NCI-H526 treated with DMSO at 0.1 percent for 48 hours (cell line): ENCODE measurements at places on chromosomes 11 and 22.

DNA sequence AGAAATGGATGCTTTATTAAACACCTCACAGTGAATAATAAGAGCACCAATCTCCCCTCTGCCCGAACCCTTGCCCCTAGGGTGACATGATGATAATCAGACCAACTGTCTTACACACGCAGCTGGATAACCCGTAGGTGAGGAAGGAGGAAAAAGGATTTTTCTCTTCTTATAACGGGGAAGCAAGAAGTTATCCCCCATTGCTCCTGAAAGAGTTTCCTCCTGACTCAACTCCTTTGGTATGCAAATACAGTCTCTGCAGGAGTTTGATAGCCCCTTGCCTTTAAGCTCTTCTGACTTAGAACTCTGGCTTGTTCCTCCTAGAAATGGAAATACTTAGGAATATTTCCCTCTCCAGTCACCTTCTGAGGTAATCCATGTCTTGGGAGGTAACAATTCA is 455.8 kb downstream of the TMEM135 start:
- no peak for DNase-seq

DNA sequence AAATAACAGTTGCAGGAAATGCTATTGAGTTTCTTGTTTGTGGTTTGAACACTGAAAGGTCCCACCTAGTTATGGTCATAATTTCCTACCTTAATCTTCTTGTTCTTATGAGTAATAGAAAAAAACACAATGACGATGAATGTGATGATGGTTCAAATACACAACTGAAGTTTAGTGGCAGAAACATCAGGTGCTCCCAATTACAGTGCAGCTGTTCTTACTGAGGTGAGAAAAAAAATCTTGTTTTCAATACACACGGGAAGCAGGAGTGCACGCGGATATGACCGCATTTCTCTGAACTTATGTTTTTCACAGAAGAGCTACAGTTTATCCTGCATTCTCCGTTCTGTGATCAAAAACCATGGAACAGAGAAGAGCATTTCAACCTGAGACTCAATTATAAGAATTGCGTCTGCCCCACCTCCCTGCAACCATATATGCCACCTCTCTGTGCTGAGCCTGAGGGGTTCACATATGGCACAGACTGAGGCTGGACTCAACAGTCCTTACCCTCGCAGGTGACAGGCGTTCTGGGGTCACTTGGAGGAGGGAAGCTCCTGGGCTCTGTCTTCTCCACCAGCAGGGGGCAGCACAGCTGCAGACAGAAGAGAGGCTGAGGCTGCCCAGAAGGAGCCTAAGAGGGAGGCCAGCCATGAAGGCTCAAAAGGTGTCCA is 99.7 kb upstream of the IGLL5 start:
- peak; percentile 1 for DNase-seq

- no peak for DNase-seq
Measured at GRCh38 chr11:45485070-45485707, 180.2 kb downstream of the CHST1 start.

- no peak for DNase-seq
Measured at GRCh38 chr11:75535071-75535470, 9.3 kb upstream of the GDPD5 start.

DNA sequence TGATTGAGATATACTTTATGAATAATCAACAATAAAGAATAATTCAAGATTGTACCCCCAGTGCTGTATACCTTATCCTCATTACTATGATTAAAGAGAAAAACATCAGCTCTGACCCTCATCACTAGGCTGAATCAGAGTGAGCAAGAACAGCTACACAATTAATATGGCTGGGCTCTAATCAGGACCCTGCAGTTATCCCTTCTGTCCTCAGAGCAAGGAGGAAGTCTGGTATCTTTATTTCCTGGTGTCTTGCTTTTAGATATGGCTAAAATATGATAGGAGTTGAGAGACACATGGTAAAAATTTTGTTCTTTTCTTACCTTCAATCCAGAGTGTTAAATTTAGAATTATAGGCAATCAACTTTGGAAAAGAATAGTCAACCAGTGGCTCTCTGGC is 28.6 kb upstream of the GAB2 start:
- DNase-seq = no peak

- DNase-seq = no peak
Measured at GRCh38 chr11:7079545-7080135, 9.2 kb upstream of the RBMXL2 start.
